ENCODE measurements at places on chromosomes 5 and 9.
A peak's percentile ranks its signal among the peaks of the same experiment; 100 is the strongest.

DNA sequence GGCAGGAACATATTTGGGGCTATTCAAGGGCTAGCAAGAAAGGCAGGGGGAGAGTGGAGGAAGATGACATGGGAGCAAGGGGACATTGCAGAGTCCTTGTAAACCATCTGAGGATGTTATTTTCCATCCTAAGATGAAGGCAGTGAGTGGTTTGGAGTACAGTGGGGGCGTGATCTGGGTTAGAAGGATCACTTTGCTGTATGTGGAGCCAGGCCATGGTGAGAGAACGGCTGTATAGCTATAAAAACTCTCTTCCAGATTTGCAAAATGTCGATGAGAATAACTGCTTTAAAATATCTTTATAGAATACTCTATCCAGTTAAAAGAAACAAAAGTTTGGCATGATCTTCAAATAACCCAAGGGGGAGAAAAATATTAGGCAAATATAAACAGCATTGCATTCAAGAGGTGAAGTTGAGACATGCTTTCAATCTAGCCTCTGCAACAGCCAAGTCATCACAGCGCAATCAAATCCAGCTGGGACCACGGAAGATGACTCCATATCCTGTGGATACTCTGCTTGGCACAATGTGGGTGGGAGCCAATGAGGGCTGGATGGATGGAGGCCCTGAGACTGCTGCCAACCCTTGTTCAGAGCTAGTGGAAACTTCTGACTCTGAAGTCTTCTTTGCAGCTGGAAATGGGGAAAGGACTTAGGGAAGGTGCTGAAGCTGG lies 111.5 kb upstream of the BASP1 start:
- no peak for DNase-seq

DNA sequence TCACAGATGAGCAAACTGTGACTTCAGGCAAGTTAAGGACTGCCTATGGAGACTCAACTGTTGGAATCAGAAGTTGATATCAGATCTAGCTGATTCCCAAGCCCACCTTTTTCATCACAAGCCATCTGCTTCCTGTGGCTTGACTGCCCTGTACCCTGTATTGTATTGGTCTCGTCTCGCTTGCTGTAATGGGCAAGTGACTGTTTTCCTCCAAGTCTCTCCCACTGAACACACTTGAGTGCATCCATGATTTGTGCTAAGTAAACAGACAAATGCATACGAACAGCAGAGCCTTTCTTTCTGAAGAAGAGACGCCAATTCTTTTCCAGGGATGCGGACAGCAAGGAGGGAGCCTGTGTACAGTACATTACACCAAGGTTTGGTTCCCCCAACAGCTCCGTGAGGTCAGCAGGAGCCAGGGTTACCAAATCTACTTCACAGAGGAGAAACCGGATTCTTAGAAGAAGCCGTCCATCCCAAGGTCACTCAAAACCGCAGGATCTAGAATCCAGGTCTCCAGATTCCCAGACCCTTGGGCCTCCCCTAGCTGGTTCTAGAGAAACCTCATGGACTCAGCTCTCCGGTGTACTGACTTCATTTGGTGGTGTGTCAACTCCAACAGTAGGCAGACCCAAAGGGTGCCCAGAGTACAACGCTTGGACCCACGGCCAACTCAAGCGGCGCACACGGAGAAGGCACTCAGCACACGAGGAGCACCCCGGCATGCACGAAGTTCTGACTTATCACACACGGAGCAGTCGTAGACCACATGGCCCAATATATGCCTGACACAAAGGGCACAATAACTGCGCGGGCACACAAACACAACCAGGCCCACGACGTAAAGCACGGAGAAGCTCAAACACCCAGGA lies 1.1 kb downstream of the BAG1 start:
- DNase-seq, result peak; percentile 28

- no peak for DNase-seq
These were observed 18.9 kb downstream of the OGN start for GRCh38 chr9:92385477-92385876.

DNA sequence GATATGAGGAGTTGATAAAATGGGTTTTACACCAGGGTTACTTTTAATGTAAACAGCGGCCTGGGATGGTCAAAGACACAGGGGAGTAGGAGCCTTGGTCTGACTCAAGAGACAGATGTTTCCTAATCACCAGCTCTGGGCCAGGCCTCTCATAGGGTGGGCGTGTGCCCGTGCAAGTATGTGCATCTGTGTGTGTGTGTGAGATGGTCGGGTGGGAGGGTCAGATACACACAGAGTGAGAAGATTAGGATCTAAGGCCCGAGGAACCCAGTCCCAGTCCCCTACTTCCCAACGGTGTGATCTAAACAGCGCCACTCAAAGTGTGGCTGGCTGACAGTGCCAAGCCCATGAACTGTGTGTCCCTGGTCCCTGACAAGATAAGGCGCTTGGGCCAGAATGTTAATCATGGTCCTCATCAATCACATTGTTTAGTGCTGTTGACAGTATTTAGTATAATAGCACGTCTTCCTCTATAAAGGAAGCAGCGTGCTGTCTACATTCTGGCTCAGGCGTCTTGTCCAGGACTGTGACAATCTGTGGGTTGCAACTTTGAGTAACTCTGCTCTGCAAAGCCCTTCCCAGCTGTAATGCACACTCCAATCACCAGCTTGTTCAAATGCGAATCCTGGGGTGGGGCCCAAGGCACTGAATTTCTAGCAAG lies 173.7 kb downstream of the DAB2IP start:
- no peak for DNase-seq

DNA sequence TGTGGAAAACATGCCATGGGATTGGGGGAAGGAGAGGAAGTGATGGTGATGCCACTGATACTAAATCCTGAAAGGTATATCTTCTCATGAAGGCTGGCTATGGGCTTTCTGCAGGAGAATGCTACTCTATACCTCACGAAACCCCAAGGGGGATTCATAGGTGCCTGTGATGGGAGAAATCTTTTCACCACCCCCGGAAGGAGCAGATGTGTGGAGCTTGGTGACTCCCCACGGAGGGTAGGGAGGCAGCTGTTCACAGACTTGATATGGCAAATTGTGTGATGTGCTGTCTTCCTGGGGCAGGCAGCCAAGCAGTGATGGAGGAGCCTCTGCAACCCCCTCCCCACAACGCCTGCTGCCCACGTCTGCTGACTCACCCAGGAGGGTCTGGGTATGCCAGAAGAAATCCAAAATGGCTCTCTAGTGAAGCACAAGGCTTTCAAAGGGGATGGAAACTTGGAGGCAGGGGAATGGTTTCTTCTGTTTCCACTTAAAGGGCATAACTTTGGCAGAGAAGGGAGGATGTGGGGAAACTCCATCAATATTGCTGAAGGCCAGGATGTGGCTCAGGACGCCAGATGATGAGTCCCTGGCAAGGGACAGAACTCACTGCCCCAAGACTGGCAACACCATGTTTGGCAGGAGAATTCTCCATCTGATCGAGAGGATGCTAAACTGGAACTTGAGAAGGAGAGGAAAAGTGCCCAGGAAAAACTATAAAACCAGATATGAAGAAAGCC lies 188.3 kb downstream of the GABBR2 start:
- no peak for DNase-seq

DNA sequence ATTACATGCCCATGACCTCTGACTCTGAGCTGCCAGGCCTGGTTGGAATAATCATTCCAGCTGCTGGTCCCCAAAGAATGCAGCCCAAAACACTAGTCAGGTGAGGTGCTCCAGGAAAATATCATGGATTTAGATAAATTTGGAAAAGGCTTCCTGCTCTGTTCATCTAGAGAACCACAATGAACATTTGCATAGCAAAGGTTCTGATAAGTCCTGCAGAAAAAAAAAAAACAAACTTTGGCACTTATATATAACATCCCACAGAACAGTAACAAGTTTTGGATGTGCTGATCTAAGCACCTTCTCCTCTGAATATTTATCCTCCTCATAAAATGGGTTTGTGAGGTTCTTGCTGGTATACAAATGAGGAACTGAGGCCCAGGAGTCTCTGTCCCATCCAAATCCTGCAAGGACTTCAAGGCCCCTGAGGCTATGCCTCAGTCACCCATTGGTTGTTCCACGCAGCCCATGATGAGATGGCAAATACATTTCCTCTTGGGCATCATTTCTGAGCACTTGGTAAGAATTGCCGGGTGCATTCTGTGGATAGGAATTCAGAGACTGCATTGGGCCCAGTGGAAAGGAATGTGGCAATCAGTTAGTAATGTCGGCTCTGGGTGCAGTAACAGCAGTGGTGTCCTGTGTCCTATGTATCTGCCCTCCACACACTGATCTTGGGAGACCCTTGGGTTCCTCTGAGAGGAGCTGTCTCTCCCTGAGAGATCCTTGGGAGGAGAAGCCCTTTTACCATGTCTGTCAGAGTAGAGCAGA lies 73.4 kb upstream of the ASS1 start:
- DNase-seq, result no peak

DNA sequence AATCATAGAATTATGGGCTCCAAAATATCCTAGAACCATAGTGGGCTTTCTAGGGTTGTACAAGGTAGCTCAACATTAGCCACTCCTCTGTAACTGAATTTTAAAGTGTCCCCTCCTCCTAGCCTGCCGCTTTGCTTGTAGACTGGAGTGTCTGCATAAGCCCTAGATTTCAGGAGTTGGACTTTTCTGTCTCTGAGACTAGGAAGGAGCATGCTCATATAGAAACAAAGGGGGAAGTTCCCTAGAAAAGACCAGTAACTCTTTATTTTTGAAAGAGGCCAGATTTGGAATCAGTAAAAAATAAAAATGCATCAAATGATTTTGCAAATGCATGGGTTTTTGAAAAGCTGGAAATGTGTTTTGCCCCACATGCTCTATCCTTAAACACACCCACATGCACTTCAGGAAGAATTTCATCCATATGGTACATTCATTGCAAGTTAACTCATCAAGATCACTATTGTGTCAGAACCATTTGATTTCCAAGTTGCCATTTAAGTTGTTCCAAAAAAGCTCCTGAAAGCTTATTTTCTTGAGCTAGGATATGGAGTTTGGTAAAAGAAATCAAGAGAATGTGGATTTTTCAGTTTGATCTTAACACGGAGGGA lies 121.0 kb upstream of the NR3C1 start:
- no peak for DNase-seq

- no peak for DNase-seq
These were observed 221.4 kb downstream of the RAB3C start for GRCh38 chr5:58804291-58804690.

DNA sequence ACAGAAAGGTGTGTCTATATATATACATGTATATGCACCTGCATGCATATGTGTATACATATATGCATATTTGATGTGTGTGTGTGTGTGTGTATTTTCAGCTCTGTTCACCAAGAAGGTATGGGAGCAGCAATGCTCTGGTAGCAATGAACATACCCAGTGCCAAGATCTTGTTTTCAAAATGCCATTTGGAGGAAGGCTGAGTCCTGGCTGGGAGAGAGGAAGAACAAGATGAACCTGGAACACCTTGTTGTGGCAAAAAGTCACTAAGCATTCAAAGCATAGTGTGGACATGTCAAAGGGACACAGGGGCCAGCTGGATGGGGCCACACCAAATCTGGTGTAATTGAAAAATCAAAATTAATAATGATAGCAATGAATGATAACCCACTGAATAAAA lies 31.8 kb upstream of the NEK6 start:
- no peak for DNase-seq

DNA sequence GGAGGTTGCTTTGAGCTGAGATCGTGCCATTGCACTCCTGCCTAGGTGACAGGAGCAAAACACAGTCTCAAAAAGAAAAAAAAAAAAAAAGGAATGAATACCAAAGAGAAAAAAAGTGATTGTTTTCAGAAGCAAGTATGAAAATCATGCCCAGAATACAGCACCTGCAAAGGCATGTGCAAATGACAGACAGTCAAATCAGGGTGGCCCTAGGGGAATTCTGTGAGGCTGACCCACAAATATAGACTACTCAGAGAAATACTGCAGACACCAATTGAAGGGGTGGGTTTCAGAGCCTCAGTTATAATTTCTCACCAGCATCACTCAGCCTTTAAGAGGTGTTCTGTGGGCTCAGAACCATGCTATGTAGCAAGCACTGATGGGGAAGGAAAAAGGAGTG lies 28.6 kb downstream of the DCAF12 start:
- DNase-seq, result no peak

All from MM.1S (cell line).